Activated CD4-positive, alpha-beta memory T cell treated with anti-CD3 and anti-CD28 coated beads for 36 hours (primary cell): ENCODE measurements at places on chromosomes 4 and X. TPM values are rescaled to one million over a fixed set of nuclear protein-coding genes. Genes with fewer than 3 reads are reported as not detected.

Gene GNPDA2
- total RNA-seq = 15.8 TPM

Gene FAM9C
- not detected for total RNA-seq

Gene LUZP4
- not detected for total RNA-seq

Gene CT83
- not detected for total RNA-seq

Gene DCHS2
- not detected for total RNA-seq

Gene ASB12
- total RNA-seq = not detected
